ENCODE measurements at places on chromosomes 5 and 9. TPM values are rescaled to one million over a fixed set of nuclear protein-coding genes. Genes with fewer than 3 reads are reported as not detected.

DNA sequence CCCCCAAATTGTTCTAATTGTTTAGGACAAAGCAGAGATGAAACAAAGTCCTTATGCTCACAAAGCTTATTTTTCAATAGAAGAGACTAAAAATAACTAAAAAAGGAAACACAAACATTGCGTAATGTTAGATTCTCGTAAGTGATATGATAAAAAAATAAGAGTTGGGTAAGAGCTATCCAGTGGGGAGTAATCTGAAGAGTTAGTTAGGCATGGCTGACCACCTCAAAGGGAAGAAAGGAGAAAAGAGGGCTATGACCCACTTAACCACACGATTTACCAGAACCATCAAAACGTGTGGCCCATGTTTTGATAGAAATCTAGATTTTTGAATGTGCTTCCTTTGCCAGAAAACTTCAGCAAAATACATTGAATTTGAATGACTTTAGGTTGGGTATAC is 1296.8 kb upstream of the NUDT12 start:
- DNase-seq, result no peak
- no peaks in the 10 kb centered on the region for H3K36me3 ChIP-seq
- no peak overlapping the region for H3K4me3 ChIP-seq
- H3K4me1 ChIP-seq, result no peaks in the 10 kb centered on the region

DNA sequence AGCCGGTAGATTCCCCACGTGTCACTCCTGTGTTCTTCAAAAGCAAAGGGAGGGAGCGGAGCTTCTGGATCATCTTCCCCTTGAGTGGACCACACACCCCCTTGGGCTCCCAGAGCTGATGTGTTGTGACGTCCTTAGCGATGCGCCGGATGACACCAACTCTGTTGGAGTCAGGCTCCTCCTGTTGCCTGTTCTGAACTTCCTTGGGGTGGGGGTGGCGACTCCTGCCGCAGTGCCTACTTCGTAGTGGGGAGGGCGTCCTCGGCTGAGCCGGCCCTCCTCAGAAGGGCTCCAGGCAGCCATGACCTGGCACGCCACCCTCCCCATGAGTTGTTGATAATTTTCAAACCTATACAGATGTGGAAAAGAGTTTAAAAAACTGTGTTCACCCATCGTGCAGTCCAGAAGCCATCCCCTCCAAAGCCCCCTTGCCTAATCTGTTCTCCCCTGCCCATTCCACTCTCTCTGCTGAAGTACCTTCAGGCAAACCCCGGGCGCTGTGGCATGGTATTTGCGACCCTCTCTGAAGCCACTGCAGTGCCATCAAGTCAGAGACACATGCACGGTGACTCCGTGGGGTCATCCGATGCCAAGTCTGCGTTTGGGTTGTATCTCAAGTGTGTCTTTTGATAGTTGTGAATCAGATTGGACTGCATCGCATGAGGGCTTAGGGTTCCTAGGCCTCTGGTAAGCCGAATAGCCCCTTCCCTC is 16.7 kb downstream of the EXOC3 start:
- DNase-seq, result no peak
- peaks cover 31% of the 10 kb centered on the region for H3K4me1 ChIP-seq
- H3K4me3 ChIP-seq, result no peak overlapping the region
- H3K27me3 ChIP-seq, result no peaks in the 10 kb centered on the region

- no peak overlapping the region for H3K27ac ChIP-seq
- H3K4me1 ChIP-seq, result no peaks in the 10 kb centered on the region
- no peak overlapping the region for H3K4me3 ChIP-seq
- no peaks in the 10 kb centered on the region for H3K36me3 ChIP-seq
- H3K27me3 ChIP-seq, result no peaks in the 10 kb centered on the region
These were observed 391.5 kb downstream of the HTR1A start for GRCh38 chr5:63570752-63571151.

DNA sequence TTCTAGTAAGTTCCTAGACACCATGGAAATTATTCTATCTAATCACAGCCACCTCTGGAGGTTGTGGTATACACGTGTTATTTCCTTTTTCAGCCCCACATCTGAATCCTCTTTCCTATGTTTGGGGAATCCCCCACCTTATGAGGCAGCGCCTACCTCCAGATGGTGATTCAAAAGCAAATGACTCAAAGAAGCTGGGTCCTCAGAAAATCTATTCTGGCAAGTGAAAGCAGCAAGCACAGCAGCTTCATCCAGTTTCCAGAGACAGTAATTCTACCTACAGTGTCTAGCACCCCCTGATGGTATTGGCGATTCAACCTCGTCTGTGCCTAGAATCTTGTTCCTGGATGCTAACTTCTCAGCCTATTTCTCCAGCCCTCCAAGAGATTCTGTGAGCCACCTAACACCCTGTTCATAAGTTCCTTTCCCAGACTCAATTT is 43.0 kb downstream of the STRBP start:
- peaks cover 10% of the 10 kb centered on the region for H3K4me1 ChIP-seq
- no peak overlapping the region for H3K4me3 ChIP-seq
- no peaks in the 10 kb centered on the region for H3K36me3 ChIP-seq

DNA sequence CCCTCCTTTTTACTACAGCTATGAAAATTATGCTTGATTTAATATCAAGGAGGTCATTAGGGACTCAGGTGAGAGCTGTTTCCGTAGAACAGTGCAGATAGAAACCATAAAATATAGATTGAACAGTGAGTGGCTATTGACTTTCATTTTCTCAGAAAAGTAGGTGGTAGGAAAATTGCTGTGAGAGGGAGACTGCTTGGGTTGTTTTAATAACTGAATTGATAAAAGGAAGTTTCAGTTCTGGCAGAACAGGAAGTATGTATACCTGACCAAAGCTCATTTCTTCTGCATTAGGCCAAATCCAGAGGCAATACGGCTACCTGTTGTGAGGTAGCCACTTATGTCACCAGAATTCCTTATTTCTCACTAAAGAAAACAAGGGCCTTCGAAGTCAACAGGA is 761.7 kb upstream of the ARRDC3 start:
- H3K4me3 ChIP-seq, result no peak overlapping the region
- H3K27me3 ChIP-seq, result no peaks in the 10 kb centered on the region
- H3K4me1 ChIP-seq, result no peaks in the 10 kb centered on the region
- peaks cover 4% of the 10 kb centered on the region for H3K36me3 ChIP-seq
- no peak overlapping the region for H3K27ac ChIP-seq

GRCh38 chr9:73853549-73853948 is 643.6 kb upstream of the RORB start:
- no peaks in the 10 kb centered on the region for H3K36me3 ChIP-seq
- H3K4me1 ChIP-seq, result no peaks in the 10 kb centered on the region
- no peak for DNase-seq
- H3K27ac ChIP-seq, result no peak overlapping the region
- H3K27me3 ChIP-seq, result no peaks in the 10 kb centered on the region

GRCh38 chr5:78899922-78900362 is 85.2 kb downstream of the ARSB start:
- no peaks in the 10 kb centered on the region for H3K4me1 ChIP-seq
- peaks cover 10% of the 10 kb centered on the region for H3K36me3 ChIP-seq
- no peak for DNase-seq
- no peak overlapping the region for H3K27ac ChIP-seq
- no peaks in the 10 kb centered on the region for H3K27me3 ChIP-seq

DNA sequence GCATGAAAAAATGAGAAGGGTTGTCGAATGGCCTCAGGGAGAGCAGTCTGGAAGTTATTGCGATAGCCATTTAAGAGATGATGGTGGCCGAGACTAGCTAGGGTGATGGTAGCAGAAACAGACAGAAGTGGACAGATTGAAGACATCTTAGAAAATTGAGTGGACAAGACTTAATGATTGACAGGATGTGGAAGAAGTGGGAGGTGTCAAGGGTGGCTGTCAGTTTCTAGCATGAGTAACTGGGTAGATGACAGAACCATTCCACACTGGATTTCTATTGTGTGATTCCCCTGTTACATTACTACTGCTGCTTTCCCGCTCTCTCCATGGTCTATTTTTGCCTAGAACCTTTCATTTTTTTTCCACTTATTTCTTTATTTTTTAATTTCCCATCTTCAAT is 12.6 kb downstream of the CHMP5 start:
- no peak for DNase-seq
- peaks cover 39% of the 10 kb centered on the region for H3K36me3 ChIP-seq
- H3K27ac ChIP-seq, result peak overlapping the region; percentile 27
- peaks cover 11% of the 10 kb centered on the region for H3K4me1 ChIP-seq

DNA sequence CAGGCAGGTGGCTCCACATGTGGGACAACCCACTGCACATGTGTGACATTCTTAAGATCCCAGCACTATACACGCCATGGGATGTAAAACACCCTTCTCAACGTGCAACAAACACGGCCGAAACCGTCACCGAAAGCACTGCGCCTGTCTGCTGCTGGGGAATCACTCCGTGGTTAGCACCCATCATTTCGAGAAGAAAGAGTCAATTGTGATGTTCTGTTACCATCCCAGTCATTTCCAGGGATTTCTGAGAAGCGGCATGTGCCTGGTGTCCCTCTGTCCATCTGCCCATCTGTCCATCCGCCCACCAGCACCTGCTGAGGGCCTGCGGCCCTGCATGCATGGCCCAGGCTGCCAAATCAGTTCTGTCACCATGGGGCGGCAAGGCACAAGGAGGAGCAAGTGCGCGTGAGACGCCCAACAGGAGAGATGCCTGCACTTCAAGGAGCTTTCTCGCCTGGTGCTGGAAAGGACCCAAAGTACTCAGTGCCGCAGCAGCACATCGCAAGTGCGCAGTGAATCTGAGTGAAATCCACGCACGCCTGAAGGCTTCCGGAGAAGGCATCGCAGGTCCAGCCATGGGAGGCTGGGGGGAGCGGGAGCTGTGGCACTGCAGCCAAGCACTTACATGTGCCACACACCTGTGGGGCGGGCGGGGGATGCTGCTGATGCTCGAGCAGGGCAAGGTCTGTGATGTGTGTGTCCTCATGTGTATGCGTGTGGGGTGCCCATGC is 38.0 kb downstream of the VAV2 start:
- DNase-seq, result no peak
- no peaks in the 10 kb centered on the region for H3K27me3 ChIP-seq
- H3K4me3 ChIP-seq, result peak overlapping the region; percentile 59
- no peaks in the 10 kb centered on the region for H3K36me3 ChIP-seq
- H3K27ac ChIP-seq, result peak overlapping the region; percentile 75

- peaks cover 26% of the 10 kb centered on the region for H3K4me1 ChIP-seq
- H3K27ac ChIP-seq, result no peak overlapping the region
- DNase-seq, result no peak
- no peak overlapping the region for H3K4me3 ChIP-seq
- H3K27me3 ChIP-seq, result no peaks in the 10 kb centered on the region
These were observed 68.1 kb downstream of the NIPBL start for GRCh38 chr5:36944607-36945225.

GRCh38 chr5:112995764-112996618 is 19.4 kb downstream of the DCP2 start:
- H3K27ac ChIP-seq, result no peak overlapping the region
- peaks cover 18% of the 10 kb centered on the region for H3K4me1 ChIP-seq
- peaks cover 6% of the 10 kb centered on the region for H3K36me3 ChIP-seq
- no peak overlapping the region for H3K4me3 ChIP-seq
- H3K27me3 ChIP-seq, result no peaks in the 10 kb centered on the region

DNA sequence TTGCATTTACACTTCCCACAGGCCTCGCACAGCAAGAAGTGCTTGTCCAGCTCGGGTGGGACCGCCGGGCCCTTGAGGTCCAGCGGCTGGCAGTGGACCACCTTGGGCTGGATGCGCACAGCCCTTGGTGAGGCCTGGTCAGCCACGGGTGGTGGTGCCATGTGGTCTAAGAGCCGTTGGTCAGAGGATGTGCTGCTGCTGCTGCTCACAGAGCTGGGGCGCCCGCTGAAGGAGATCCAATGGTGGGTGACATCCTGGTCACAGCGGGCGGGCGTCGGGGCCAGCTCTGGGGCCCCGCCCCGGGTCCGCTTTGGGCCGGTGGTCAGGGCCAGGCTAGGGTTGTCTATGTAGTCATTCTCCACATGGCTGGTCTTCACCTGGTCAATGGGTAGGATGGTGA is 10.2 kb downstream of the SPRY4 start:
- no peaks in the 10 kb centered on the region for H3K27me3 ChIP-seq
- no peaks in the 10 kb centered on the region for H3K4me1 ChIP-seq
- no peaks in the 10 kb centered on the region for H3K36me3 ChIP-seq
- DNase-seq, result no peak

SCGB3A1 gene
- not detected for total RNA-seq

- H3K4me3 ChIP-seq, result no peak overlapping the region
- no peak for DNase-seq
These were observed 32.1 kb downstream of the PIK3R1 start for GRCh38 chr5:68247627-68248026.

GRCh38 chr9:88256216-88256615 is 117.9 kb upstream of the SPATA31C2 start:
- H3K4me1 ChIP-seq, result peaks cover 2% of the 10 kb centered on the region
- H3K36me3 ChIP-seq, result peaks cover 4% of the 10 kb centered on the region
- no peak overlapping the region for H3K27ac ChIP-seq
- no peak for DNase-seq
- peaks cover 22% of the 10 kb centered on the region for H3K27me3 ChIP-seq

ERAP2 gene
- total RNA-seq, result 103 TPM

SLC34A3 gene
- not detected for total RNA-seq

GRCh38 chr9:130201974-130202373 is 29.8 kb downstream of the NCS1 start:
- no peaks in the 10 kb centered on the region for H3K36me3 ChIP-seq
- H3K27me3 ChIP-seq, result no peaks in the 10 kb centered on the region
- H3K4me3 ChIP-seq, result no peak overlapping the region
- no peaks in the 10 kb centered on the region for H3K4me1 ChIP-seq

All from natural killer cell treated with Interleukin-12 subunit alpha and Interleukin-12 subunit beta and Interleukin-15 and Interleukin-18, amount 100 ng/mL, for 72 hours (primary cell).